ENCODE measurements at places on chromosomes 1 and 21. TPM values are rescaled to one million over a fixed set of nuclear protein-coding genes. Genes with fewer than 3 reads are reported as not detected.

GRCh38 chr1:53715478-53715877, 23.5 kb downstream of the GLIS1 start:
- DNase-seq = no peak

DNA sequence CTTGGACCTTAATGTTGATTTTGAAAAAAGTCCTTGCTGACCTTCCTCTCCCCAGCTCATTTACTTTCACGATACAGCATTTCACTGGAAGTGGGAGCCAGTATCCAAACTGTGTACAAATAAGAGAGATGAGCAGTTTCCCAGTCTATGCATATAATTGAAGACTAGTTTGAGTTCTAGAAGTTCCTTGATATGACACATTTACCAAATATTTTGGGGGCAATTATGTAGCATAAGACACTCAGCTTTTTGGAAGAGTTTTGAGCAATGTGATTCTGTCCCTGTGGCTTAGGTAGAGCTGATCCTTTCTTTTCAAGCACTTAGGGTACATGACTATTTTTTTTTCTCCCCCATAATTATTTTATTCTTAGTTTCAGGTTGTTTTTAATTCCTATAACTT, 26.4 kb downstream of the GIPC2 start:
- DNase-seq = no peak

DNA sequence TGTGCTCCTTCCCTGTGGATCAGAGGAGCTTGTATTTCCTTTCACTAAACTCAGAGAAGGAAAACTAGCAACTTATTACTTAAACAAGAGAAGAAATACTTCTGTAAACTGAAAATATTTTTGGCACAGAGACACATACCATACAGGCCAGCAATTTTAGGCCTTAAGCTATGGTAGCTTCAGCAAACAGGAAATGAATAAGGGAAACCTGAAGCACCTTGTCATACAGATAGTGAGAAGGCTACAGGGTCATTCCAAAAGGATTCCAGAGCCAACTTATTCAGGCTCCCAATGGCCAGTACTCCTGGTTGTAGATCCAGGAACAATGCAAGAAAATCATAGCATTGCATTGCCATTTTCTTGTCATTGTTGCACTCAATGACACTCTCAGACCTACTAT, 9.1 kb upstream of the KYAT3 start:
- no peak for DNase-seq

DNA sequence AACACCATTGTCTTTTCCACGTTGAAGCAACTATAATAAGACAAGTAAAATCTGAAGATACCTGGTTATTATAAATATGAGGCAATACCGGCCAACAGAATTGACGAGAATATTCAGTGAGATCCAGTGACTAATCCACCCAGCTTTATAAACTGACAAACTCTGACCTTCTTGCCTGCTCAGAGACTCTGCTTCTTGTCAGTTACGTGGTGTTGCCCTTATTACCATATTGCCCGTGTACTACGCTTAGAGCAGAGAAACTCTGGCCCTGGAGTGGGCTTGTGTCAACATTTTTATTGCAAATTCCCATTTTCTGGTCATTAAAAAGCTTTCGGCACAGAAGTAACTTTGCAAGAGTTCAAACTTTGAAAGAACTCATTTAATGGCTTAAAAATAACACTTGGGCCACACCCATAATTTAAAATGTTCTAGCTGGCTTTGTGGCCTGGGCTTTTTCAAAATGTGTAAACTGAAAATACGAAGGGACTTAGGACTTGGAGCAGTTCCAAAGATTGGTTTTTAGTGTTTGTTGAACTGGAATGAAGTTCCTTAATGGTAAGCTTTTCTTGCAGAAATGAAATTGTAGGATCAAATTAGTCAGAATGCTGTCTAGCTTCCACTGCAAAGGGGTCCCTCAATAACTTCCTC, 266.2 kb downstream of the LMO4 start:
- no peak for DNase-seq

TDRD10 gene
- polyA plus RNA-seq = 3.3 TPM

GRCh38 chr1:16717336-16718098, 22.8 kb upstream of the RNU1-4 start:
- no peak for DNase-seq

DNA sequence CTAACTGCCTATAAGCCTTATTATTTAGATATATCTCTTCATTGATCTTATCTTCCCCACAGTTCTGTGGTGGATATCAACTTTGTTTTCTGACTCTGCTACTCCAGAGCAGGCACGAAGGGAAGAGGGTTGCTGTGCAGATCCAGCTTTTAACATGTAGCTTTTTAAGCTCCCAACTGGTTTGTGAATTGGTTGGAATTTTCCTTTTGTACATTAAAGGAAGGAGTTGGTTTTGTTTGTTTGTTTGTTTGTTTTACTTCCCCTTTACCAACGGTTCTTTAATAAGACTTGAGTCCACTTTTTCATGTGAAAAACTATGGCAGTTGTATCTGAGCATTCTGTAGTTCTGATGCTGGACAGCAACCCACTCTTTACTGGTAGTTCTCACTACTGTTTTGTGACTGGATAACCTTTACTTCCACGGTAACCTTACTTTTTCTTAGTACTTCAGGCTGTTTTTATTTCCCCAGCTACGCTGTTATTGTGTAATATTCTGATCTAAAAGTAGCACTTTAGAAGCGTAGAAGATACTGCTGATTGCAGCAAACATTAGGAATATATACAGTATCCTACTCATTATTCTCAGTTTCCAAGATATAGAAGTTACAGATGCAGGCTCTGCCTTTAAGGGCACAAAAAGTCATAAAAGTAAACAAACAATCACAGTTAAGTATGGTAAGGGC, 1.6 kb downstream of the GNPAT start:
- DNase-seq = no peak

DNA sequence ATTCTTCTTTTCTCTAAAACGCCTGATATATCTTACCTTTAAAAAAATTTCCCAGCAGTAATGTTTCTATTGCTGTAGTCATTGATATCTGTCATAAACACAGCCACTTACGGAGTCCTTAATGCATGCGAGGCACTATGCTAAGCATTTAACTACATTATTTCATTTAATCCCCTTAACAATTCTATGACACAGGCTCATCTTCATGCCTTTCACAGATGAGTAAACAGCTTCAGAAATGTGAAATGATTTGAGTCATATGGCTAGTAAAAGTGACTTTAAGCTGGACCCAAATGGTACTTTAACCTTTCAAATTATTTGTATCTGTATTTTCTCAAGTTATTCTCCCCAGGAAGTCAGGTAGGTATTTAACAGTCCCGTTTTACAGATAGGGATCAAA, 125.1 kb upstream of the FGGY start:
- DNase-seq = no peak

- no peak for DNase-seq
These were observed 14.0 kb downstream of the BCAR3 start for GRCh38 chr1:93667642-93668041.
